ENCODE measurements at places on chromosomes 1 and 21. TPM values are rescaled to one million over a fixed set of nuclear protein-coding genes. Genes with fewer than 3 reads are reported as not detected.

- DNase-seq, result no peak
Measured at GRCh38 chr1:115165776-115166175, 76.5 kb upstream of the TSPAN2 start.

SERPINC1 gene
- total RNA-seq, result not detected

SLC9C2 gene
- not detected for total RNA-seq

DNA sequence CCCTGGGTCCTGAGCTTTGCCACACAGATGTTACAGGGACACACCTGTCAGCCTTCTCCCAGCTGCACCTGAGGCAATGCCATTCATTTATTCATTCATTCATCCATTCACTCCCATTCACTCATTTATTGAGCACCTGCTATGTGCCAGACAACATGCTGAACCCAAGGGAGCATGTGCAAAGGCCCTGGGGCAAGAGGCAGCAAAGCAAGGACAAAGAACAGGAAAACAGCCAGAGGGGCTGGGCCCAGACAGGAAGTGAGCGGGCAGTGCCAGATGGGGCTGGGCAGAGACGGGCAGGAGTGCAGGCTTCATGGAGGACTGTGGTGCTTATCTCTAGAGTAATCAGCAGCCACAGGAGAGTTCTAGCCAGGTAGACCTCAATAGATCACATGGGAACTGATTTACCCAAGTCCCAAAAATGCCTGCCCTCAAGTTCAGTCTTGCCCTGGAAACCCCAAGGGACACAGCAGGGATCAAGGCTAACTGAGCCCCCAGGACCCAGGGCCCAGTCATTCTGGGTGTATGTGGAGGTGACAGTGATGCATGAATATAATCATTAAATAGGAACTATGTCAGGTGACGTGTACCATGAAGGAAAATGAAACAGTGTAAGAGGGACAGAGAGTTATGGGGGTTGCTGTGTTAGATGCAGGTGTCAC is 530.3 kb downstream of the MATN1 start:
- no peak for DNase-seq

SPATA21 gene
- total RNA-seq, result 0.49 TPM

SORT1 gene
- total RNA-seq, result 111 TPM

- DNase-seq, result no peak
Measured at GRCh38 chr1:91585982-91586381, 85.3 kb downstream of the CDC7 start.

- no peak for DNase-seq
Measured at GRCh38 chr1:166974647-166975345, 544 bp downstream of the ILDR2 start.

SH2D1B gene
- total RNA-seq, result 0.53 TPM

TTC24 gene
- total RNA-seq, result not detected

DISP3 gene
- 0.18 TPM for total RNA-seq

GRCh38 chr1:119410961-119411360 is 4.0 kb upstream of the HSD3B2 start:
- no peak for DNase-seq

PPIAL4G gene
- not detected for total RNA-seq

- DNase-seq, result no peak
Measured at GRCh38 chr1:169745015-169745861, 11.4 kb upstream of the SELE start.

DNA sequence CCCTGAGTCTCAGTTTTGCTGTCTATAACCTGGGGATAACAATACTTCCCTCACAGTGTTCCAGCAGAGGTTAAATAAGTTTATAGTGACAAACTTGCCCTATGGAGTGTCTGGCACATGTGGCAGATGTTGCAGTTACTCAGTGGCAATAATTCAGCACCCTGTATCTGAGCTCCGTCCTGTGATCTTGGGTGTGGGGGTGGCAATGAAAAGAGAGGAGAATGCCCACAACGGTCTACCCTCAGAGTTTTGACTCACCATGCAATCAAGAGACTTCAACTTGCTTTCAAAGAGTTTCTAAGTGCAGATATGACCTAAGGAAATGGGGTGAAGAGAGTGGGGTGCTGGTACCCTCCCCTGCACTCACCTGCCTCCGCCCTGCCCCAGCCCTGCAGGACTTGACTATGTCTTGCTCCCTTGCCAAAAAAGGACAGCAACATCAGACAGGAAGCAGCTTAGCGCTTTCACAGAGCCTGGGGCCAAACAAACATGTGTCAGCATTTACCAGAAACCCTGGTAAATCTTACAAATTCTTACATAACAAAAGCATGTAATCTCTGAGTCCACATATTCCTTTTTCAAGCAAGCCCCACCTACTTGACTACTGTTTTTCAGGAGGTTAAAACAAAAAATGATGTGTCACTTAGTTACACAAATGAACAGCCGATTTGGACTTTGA is 185.1 kb upstream of the CAMK1G start:
- DNase-seq, result no peak

- DNase-seq, result no peak
Measured at GRCh38 chr1:221832617-221833016, 90.7 kb upstream of the DUSP10 start.

DNA sequence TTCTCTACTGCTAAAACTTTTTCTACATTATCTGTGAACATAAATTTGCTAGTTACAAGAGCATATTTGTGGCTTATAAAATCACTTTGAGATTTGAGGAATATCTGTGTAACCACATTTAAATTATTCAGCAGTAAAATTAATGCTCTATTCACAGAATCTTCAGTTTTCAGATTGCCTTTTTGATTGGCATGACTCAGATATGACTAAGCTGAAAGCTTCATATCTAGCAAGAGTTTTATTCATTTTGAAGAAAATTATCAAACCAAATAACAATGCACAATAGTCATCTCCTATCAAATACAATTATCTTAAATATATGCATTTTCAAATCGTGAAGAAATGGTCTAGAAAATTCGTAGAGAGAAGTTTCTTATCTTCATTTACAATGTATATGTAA is 1498.2 kb upstream of the B3GALT2 start:
- DNase-seq, result no peak

NUAK2 gene
- total RNA-seq, result 4.7 TPM

GRCh38 chr1:16083486-16083885 is 10.0 kb upstream of the FAM131C start:
- no peak for DNase-seq

DNA sequence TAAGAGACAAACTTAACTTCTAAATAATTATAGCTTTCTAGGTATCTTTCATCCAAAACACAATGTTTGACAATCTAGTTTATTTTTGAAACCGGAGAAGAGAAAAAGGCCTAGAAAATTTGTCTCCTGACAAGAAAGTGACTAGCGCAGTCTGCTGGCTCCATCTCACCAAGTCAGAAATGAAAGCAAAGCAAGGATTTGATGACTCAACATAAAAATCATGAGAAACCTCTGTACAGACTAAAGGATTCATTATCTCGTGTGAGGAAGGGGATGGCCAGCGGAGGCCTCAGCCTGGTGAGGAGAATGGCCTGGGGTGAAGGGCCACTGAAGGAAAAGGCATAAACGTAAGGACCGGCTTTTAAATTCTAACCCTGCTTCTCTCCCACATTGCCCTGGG is 20.0 kb upstream of the TSNAX start:
- DNase-seq, result no peak

KIF2C gene
- total RNA-seq, result 1.2 TPM

DNA sequence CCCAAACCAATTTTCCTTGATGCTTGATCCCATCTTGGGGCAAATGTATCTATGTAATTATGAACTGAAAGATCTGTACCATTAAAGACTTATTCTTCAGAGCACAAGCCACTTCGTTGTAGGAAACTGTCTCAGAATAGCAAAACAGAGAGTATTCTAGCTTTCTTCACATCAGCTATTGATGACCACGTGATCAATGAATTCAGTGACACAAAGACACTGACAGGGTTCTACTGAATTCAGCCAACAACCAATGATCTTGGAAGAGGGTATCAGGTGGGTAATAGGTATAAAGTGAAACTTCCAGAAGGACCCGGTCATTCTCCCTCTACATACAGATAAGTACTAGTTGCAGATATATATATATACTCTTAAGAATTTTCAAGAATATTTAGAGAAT is 33.8 kb upstream of the SERTAD4 start:
- DNase-seq, result no peak

DIO1 gene
- total RNA-seq, result not detected

GRCh38 chr1:45326627-45327623 is at the start of gene HPDL:
HPDL (plus strand) TSS chr1:45326895; CDS start chr1:45327149, 254 bp downstream.
- DNase-seq, result peak; percentile 84

CCDC27 gene
- total RNA-seq, result not detected

DNA sequence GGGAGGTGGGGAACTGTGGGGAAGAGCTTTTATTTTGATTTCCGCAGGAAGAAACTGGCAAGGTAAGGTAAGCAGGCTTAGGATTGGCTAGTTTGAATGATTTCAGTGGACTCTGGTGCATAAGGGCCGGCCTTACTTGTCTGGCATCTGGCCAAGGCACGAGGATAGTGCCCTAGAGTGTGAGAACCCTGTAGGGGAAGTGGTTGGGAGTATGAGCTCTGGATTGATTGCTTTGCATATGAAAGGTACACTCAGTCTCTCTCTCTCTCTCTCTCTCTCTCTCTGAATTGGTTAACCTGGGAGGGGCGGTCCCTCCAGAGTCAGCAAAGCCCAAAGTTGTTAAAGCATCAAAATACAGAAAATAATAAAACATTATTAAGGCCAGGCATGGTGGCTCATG is 463.0 kb downstream of the SIPA1L2 start:
- no peak for DNase-seq

GRCh38 chr1:211648980-211649934 is 26.2 kb downstream of the NEK2 start:
- no peak for DNase-seq

TNFRSF9 gene
- 0.27 TPM for total RNA-seq

DNA sequence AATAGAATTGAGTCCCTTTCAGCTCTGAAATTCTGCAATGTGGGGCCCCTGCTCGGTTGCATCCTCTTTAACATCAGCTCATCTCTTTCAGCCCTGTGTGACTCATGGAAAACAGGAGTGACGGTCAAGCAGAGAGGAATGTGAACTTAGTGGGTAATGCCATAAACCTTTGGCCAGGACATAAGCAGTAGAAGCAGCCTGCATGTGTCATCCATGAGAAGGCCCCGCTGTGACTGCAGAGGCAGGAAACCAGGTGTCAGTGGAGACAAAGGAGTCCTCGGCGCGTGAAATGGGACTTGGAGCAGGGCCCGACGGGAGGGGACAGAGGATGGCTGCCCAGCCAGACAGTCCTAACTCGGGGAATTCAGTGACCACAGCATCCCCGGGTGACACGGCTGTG is 21.1 kb upstream of the EPHB2 start:
- no peak for DNase-seq

- no peak for DNase-seq
Measured at GRCh38 chr1:6384135-6384534, 9.4 kb downstream of the ACOT7 start.

- no peak for DNase-seq
Measured at GRCh38 chr1:66681686-66682085, 70.6 kb upstream of the DYNLT5 start.

DNA sequence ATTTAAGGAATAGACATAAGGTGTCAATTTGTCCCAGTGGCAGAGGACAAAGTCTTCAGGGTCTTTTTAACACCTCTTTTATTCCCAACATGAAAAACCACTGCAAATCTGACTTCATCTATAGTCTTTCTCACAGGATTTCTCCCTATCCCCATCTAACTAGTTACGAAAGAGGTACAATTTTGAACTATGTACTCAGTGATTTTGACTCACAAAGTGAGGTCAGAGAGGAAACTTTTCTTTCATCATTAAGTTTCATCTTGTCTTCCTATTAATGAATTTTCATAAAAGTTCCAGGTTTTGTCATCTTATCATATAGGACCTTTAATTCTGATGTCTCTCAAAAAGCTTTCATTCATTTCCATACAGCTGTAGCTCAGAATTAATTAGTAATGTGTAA is 63.3 kb downstream of the ASH1L start:
- DNase-seq, result no peak

PTGS2 gene
- total RNA-seq, result 5.4 TPM

- DNase-seq, result no peak
Measured at GRCh38 chr1:204227996-204228785, 14.4 kb upstream of the GOLT1A start.

IVL gene
- not detected for total RNA-seq

- no peak for DNase-seq
Measured at GRCh38 chr1:18877282-18877681, 17.8 kb upstream of the TAS1R2 start.

DNA sequence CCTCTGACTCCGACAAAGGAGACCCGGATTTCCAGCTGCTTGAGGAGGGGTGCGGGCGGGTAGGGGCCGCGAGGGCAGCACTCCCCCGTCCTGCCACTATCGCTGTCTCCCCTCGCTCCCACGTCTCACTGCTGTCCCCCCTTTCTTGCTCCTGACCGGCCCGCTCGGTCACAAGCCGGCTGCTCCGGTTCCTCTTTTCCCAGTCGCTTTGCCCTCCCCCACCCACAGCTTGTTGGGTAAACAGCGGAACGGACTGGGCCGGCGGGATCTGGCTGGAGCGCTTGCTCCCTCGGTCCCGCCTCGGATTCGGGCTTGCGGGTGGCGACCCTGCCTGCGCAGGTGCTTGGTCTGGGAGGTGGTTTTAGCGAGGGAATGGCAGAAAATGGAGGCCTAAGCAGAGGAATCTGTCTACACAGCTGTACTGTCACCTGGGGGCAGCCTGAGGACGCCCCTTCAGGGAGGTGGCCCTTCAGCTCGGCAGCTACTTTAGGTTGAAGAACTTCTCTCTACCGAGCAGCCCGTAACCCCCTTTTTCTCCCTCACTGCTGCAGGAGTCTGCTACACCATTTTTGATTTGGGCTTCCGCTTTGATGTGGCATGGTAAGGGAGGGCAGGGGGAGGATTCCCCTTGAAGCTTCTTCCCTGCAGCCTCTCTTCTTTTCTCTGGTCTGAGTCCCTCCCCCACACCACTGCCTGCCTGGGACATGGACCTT is 645 bp downstream of the ATP6V0B start:
- peak; percentile 83 for DNase-seq

- no peak for DNase-seq
Measured at GRCh38 chr1:234316937-234317336, 56.3 kb upstream of the COA6 start.

- DNase-seq, result peak; percentile 12
Measured at GRCh38 chr1:29823561-29823960, 587.2 kb downstream of the PTPRU start.

MATN1 gene
- 0.18 TPM for total RNA-seq

DNA sequence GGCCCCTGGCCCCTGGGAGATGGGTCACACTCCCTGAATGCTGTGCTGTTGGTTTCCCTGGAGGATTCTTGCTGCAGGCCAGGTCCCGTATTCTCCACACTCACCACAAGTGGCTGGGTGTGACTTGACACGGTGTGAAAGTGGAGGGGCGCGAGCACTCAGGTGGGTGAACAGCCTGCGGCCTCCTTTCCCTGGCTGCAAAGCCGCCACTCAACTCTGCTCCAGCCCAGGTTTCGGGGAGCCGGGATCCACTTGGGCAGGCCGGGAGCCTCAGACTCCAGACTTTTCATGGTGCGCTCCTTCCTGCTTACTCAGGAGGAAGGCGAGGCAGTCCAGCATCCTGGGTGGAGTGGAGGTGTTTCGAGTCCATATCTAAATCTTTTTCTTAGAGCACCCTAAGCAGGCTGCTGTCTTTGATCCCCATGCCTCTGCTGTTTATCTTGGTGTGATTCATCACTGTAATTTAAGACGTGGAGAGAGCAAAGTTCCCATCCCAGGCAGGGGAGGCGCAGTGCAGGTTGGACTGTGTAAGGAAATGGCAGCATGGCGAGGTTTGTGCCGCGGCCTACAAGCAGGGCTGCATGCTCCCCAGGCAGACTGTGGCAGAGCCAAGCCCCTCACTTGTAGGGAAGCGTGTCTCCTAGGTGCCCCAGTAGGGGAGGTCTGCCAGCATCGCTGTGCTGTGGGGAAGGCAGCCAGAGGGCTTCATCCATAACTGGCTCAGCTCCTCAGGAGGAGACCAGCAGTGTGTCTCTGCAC is 29.6 kb downstream of the VANGL1 start:
- no peak for DNase-seq

RNF186 gene
- not detected for total RNA-seq

GRCh38 chr1:54173681-54174080 is 20.9 kb upstream of the CDCP2 start:
- no peak for DNase-seq

All from sciatic nerve (tissue), 2 donors.